ENCODE measurements at places on chromosomes 11 and 22.
A peak's percentile ranks its signal among the peaks of the same experiment; 100 is the strongest.

GRCh38 chr22:41308054-41308453, 6.7 kb downstream of the ZC3H7B start:
- no peak for DNase-seq

DNA sequence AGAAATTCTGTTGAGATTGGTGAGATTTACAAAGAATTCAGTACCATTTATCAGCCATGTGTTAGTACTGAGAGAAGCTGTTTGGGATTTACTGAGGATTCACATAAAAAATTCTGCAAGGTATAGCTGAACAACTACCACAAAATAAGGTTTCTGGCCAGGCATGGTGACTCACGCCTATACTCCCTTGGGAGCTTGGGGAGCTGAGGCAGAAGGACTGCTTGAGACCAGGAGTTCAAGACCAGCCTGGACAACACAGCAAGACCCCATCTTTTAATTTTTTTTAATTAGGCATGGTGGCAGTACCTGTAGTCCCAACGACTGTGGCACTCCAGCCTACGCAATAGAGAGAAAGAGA, 86.7 kb downstream of the SIK3 start:
- DNase-seq, result no peak

- no peak for DNase-seq
These were observed 26.5 kb downstream of the SGSM3 start for GRCh38 chr22:40396882-40397281.

DNA sequence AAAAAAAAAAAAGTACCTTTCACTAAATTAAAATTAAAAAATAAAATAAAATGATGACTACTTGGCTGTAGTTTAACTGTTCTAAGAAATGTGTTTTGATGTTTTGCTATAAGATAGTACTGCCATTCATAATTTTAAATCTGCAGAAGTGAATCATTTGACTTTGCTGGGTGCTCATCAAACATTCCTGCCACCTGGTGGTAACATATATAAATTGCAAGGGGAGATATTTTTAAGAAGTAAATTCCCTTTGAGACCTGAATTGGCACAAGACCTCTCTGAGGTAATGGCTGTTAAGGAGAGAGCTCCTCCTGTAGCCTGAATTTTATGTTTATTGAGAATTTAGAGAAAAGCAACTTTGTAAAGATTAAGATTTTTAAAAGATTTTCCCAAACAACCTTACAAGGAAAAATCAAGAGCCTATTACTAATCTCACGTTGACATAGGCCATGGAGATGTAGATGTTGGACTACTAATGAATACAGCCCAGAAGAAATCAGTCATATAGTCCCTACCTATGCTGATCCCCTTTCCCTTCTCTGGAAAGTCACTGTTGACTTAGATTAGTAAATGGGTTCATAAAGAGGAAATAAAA, 11.9 kb upstream of the NARS2 start:
- no peak for DNase-seq

GRCh38 chr11:96012086-96012824, 88.3 kb upstream of the MTMR2 start:
- peak; percentile 37 for DNase-seq

GRCh38 chr11:37026741-37027140, 428.7 kb upstream of the RAG2 start:
- DNase-seq, result no peak

DNA sequence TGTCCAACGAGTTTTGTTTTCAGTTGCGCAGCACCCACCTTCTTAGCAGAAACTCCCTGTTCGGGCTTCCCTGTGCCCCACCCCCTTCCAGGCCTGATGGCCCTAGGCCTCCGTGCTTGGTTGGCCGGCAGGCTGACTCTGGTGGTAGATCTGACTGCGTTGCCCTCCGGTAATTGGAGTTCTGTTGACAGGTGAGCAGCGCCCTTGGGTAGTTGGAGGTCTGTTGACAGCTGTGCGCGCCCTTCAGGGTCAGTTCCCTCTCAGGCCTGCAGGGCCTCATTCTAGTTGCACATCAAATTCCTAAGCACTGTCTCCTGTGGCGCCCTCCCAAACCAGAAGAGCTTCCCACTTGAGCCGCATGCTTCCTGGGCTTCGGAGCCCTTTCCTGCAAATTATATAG, 776 bp downstream of the DGCR6 start:
- no peak for DNase-seq

GRCh38 chr22:42883121-42883520, 26.0 kb upstream of the ARFGAP3 start:
- no peak for DNase-seq

DNA sequence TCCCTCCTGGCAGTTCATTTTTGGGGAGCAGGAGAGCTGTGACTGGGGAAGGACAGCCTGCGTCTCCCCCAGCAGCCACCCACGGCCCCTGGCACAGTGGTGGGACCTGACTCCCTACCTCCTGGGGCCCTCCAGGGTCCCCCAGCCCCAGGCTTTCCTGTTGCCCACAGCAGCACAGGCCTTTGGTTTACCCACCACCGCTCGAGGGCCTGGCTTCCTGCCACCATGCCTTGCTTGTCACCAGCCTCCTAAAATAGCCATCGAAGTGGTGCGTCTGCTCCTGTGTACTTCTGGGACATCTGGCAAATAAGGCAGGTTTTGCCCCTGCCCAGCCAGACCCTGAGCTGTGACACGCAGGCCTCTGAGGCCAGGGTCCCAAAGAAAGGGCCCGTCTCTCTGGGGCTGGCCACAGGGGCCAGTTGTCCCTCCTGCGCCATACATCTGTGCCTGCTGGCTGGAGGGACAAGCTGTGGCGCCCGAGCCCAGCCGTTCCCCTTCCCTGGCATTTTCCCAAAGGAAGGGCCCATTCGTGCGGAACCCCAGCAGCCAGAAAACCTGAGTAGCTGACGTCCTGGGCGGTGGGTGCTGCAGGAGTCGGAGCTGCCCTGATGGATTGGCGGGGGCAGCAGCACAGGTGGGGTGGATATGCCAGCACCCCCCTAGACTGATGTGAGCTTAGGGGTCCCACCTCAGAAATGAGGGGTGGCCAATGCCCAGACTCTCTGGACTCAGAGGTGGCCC, 14.6 kb downstream of the PHLDA2 start:
- DNase-seq, result no peak

- no peak for DNase-seq
These were observed 3.0 kb downstream of the MN1 start for GRCh38 chr22:27798511-27799014.

DNA sequence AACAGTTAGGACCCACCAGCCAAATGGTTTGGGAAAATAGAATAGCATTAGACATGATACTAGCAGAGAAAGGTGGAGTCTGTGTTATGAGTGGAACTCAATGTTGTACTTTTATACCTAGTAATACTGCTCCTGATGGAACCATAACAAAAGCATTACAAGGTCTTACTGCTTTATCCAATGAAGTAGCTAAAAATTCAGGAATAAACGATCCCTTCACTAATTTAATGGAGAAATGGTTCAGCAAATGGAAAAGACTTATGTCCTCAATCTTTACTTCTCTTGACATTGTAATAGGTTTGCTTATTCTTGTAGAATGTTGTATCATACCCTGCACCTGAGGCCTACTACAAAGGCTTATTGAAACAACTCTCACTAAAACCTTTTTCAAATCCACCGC, 50.2 kb downstream of the ZNF280B start:
- no peak for DNase-seq

DNA sequence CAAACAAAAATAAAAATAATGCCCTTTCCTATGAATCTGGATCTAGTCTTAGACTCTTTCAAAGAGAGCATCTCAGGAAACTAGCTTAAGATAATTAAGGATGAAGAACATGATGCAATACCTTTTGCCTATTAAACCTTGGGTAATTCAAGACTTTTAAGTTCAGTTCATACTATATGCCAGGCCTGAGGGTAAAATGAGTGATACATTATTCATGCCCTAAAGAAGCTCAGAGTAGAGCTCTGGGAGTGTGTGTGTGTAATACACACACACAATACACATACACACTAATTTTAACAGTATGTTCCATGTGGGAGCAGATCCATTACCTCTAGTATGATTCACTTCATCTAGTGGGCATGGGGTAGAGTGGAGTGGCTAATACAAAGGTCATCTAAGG, 651.4 kb upstream of the CHORDC1 start:
- DNase-seq, result no peak

- no peak for DNase-seq
These were observed 81.6 kb downstream of the FLI1 start for GRCh38 chr11:128775468-128775867.

- no peak for DNase-seq
These were observed 10.0 kb upstream of the TMEM123 start for GRCh38 chr11:102462610-102463009.

- DNase-seq, result no peak
These were observed 8.5 kb upstream of the DENND5A start for GRCh38 chr11:9273376-9274336.

DNA sequence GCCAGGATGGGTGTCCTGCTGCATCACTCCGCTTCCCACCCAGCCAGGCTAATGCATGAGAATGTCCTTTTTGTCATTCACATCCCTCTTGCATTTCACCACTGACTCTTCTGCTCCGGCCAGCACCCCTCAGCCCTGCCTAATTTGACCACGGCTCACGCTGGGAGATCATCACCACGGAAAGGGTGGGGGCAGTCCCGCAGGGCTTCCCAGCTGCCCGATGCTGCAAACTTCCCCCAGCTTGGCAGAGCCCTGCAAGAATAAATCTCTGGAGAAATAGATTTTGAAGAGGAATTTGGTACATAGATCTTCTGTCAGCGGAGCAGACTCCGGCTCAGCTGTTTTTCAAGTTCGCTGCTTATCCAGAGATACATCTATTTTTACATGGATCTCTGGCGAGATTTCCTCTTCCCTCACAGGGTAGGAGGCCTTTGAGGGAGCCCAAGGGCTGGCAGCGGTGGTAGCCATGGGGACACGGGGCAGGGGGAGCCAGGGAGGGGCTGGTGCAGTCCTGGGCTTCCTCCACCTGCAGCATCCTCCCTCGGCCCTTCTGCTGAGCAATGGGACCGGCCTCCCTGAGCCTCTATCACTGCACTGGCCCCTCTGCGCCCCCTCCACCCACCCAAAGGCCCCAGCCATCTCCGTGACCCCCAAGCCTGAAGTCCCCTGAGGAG, 62.6 kb downstream of the BUD13 start:
- no peak for DNase-seq

- DNase-seq, result no peak
These were observed 25.5 kb upstream of the TMEM45B start for GRCh38 chr11:129790106-129790505.

- DNase-seq, result no peak
These were observed 44.2 kb downstream of the EXPH5 start for GRCh38 chr11:108549319-108549885.

DNA sequence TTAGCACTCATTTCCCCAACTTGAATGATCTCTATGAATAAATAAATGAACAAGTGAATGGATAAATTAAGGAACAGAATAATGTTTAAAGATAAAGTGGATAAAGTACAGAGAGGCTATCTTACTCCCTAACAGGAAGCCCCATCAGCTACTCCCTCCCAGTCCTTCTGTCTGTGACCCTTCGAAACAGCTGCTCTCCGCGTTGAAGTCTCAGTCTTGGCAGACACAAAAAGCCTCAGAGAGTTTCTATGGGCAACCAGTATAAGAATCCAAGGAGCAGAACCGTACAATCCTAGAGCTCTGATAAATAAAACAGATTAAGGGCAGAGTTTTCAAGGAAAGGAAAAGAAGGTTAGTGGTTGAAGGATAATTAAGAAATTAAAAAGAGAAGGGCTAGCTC, 35.0 kb downstream of the GUCY1A2 start:
- DNase-seq, result no peak
